ENCODE measurements at places on chromosomes 4 and X.

- DNase-seq, result no peak
These were observed 2.9 kb downstream of the UGT8 start for GRCh38 chr4:114601304-114602052.

DNA sequence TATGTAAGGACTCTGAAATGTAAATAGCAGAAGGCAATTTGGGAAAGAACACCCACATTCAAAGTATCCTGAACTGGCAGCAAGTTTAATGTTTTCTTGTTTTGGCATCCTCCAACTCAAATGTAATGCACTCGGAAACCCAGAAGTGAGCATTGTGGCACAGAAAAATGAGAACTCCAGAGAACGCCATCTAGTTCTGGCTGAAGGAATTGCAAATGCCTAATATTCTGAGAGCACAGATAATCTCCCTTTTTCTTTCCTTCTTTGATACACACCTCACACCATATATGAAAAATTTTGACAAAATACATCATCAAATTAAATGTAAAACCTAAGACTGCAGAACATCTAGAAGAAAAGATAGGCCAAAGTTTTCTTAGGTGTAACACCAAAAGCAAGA is 52.1 kb downstream of the PWWP3B start:
- DNase-seq, result no peak

GRCh38 chr4:52911684-52912294 is 49.7 kb downstream of the RASL11B start:
- peak; percentile 33 for DNase-seq

DNA sequence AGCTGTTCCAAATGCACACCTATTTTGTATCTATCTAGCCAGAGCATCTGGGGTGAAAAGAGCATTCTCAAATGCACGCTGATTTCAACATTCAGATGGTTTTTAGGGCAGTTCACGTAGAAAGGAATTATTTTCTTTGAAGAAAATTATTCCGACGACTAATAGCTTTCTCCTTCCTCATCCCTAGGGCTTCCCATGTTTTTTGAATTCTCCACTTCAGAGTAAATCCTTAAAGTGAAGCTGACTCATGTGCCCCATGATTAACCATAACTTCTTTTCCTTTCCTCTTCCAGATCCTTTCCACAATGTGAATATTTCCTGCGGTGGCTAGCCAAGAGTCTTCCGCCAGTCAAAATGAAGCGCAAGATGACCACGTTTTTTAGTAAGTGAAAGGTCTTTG is 86.7 kb upstream of the PDHA1 start:
- DNase-seq, result no peak

GRCh38 chr4:30716158-30716557 is 4.0 kb upstream of the PCDH7 start:
- DNase-seq, result no peak

- no peak for DNase-seq
These were observed 67.2 kb upstream of the PPP3CA start for GRCh38 chr4:101414496-101414895.

- no peak for DNase-seq
These were observed 30.1 kb downstream of the RTL5 start for GRCh38 chrX:72101597-72102037.

- no peak for DNase-seq
These were observed 821 bp downstream of the SLITRK2 start for GRCh38 chrX:145818186-145819113.

DNA sequence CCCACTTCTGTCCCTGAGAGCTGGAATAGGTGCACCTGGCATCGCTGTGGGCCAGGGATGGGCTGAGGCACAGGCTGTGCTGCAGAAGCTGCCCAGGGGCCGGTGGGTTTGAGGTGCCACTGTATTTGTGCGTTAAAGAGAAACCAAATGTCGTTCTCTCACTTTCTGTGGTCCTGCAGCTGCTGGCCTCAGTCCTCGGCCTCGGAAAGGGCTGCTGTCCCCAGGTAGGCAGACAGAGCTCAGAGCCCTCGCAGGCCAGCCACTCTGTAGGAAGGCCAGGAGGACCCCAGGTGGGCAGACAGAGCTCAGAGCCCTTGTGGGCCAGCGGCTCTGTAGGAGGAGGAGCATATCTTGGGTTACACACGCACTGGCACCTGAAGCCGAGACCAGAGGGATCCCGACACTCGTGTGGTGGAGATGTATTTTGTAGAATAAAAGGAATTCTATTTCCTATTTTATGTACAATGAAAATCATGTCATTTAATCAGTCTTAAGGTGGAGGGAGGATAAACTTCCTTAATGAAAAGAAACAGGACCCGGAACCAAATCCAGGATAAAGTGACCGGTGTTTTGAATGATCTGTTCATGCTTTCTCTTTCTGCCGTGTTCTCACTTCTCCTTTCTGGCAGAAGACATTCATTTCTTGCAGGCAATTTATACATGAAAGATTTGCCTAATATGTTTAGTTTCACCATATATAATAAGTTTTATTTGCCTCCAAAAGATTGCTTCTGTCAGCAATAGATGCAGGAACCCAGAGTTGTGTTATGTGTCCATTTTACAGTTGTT is 54.4 kb upstream of the HGFAC start:
- DNase-seq, result no peak

GRCh38 chrX:119539872-119540271 is 25.3 kb downstream of the STEEP1 start:
- no peak for DNase-seq

- DNase-seq, result no peak
These were observed 5.5 kb downstream of the ARHGAP4 start for GRCh38 chrX:153920546-153920945.

GRCh38 chr4:99979872-99980271 is 29.8 kb upstream of the H2AZ1 start:
- no peak for DNase-seq

- no peak for DNase-seq
These were observed 70.5 kb downstream of the HADH start for GRCh38 chr4:108060164-108060563.

- DNase-seq, result no peak
These were observed 9.3 kb upstream of the GRPR start for GRCh38 chrX:16113978-16114565.

- DNase-seq, result no peak
These were observed 18.9 kb downstream of the KIT start for GRCh38 chr4:54676658-54677057.

DNA sequence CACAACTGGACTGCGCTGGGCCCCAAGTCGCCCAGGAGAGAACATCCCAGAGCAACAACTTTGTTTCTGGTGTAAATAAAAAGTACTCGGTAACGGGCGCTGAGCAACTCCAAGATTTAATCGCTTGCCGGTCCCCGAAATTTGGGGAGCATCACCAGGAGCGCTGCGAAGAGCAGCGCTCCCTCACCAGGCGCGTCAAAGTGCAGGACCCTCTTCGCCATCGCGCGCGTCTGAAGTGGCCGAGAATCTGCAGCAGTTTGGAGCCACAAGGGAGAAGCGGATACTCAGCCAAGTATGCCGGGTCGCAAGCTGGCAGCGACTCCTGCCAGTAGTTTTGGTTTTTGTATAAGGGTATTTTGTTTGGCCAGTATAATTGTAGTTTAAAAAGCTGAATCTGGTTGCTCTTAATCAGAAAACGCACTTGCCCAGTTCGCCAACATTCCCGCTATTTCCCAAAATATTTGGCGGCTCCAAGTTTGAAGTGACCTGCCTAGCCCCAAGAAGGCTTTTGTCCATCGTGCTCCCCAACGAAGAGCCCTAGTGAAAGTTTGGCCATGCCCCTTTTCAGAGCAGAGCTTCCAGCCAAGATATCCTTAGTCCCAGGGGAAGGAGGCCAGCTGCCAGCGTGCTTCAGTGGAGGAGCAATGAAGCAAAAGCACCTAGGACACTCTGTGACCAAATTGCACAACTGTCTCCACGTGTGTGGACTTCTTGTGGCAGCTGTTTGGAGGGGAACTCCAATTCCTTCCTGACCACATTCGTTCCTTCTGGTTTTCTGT is 557 bp upstream of the KDR start:
- no peak for DNase-seq

DNA sequence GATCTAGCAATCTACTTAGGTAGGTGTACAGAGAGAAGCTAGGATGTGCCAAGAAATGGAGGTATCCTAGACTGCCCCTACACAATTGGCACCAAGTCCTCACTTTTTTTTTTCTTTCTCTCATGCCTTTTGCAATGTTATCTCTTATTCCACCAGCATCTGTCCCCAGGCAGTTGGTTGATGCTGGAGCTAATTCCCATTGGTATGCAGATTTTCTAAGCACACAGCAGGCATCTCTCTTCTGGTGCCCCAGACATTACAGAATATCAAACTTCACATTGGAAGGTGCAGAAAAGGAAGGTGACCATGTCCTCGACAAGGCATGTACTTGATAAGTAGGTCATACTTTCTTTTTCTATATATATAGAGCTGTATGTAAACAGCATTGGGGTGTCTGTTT is 21.6 kb downstream of the LUZP4 start:
- DNase-seq, result no peak

GRCh38 chrX:51802917-51803688 is 59.9 kb downstream of the GSPT2 start:
- peak; percentile 43 for DNase-seq

DNA sequence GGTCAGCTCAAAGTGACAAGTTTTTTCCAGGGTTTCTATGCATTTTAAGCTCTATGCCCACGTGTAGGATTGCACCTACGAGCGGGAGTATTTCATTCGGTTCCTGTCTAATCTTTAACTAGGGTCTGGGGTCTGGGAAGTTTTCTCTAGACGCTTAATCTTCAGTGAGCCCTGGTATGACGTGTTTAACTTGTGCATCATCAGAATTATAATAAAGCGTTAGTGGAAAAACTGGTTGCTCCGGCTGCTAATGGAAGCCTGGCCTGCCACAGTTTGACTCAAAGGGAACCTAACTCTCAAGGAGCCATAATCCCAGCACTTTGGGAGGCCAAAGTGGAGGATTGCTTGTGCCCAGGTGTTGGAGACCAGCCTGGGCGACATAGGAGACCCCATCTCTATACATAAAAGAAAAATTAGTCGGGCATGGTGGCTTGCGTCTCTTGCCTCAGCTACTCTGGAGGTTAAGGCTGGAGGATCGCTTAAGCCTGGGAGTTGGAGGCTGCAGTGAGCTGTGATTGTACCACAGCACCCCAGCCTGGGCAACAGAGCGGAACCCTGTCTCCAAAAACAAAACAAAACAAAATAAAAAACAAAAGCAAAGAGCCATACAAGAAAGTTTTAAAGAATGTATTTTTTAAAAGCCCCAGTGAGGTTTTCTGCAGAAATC is 30.2 kb downstream of the ARSD start:
- DNase-seq, result no peak

GRCh38 chrX:46744009-46744408 is 14.9 kb downstream of the SLC9A7 start:
- DNase-seq, result no peak

DNA sequence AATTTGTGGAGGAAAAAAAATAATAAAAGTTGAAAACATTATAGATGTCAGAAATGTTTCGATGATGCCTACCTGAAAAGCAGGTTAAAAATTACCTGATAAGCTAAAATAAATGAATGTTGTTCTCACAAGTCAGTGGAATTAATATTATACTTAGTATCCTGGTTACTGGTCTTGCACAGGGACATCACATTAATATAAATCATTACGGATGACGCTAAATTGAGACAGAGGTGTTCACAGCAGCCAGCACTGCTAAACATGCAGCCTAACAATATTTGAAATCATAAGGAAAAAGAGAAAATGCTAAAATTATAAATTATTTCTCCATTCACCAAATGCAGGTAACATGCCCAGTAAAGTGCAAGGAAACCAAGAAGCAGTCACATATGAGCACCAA is 1130.0 kb downstream of the STPG2 start:
- DNase-seq, result no peak

DNA sequence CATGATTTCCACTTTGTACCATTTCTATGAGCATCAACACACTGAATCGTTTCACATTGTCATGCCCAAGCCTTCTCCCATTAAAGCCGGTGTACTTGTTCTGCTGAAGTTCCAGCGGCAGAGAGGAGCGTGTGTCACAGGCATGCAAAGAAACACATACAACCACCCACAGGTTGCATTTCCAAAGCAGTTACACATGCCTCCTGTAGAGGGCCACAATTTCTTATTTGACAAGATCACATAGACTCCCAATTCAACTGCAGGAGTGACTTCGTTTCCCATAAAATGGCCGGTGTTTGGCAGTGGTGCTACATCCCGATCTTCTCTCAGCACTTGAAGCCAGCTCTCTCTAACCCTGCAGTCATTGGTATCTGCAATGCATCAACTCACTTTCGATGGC is 992.6 kb downstream of the NLGN4X start:
- DNase-seq, result no peak

DNA sequence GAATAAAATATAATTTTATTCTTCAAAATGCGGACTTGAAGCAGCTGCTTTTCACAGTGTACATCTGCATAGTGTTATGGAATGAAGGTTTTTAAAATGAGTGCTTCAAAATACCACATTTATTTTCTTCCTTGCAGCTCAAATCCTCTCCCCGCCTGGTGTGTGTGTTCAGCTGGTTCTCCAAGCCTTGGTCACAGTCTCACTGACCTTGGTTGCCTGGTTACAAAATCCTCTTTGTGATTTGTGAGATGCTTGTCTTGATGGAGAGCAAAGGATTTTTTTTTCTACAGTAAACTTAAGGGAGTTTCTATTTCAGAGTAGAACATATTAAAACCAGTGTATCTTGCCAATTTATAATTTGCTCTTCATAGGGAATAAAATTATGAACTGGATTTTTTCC is 139.2 kb downstream of the PCDH18 start:
- DNase-seq, result no peak

- DNase-seq, result peak; percentile 2
These were observed 158.4 kb downstream of the TENT5D start for GRCh38 chrX:80578517-80579105.

- DNase-seq, result no peak
These were observed 204.1 kb downstream of the NR3C2 start for GRCh38 chr4:148238086-148238485.

DNA sequence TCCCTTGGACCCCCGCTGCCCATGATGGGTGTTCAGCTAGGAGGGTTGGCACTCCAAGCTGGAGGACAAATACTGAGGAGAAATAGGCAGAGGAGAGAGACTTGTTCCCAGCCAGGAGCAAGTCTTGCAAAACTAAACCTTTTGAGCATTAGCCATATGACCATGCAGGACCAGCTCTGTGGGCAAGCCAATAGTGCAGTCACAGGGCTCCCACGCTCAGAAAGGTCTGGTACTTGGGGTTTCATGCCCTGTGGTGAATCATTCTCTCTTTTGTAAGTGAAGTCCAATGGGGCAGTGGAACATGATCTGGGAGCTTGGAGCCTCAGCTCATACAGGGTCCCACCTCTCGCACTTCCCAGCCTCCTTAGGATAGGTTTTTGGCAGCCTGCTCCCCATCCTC is 300.9 kb downstream of the BCOR start:
- no peak for DNase-seq

DNA sequence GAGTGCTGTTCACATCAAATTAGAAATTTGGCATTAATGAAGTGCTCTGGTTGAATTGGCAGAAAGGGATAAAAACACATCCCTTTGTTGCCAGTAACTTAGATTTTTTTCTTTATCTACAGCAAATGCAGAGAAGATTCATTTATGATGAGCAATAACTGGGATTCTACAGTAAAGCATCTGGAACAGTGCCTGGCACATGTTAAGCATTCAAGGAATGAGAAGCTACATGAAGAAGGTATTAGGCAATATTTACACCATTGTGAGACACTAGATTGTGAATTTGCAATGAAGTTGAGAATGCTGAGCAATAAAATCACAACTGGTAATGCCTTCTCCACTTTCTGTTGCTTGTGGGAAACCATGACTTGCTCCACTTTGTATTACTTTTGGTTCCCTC is 33.5 kb downstream of the PCDH19 start:
- no peak for DNase-seq

- no peak for DNase-seq
These were observed 40.2 kb downstream of the SH3KBP1 start for GRCh38 chrX:19846995-19847790.

- DNase-seq, result no peak
These were observed 4.5 kb downstream of the BMX start for GRCh38 chrX:15505101-15505500.
